NCI-H1436 (cell line): ENCODE measurements at places on chromosomes 7 and 10.

DNA sequence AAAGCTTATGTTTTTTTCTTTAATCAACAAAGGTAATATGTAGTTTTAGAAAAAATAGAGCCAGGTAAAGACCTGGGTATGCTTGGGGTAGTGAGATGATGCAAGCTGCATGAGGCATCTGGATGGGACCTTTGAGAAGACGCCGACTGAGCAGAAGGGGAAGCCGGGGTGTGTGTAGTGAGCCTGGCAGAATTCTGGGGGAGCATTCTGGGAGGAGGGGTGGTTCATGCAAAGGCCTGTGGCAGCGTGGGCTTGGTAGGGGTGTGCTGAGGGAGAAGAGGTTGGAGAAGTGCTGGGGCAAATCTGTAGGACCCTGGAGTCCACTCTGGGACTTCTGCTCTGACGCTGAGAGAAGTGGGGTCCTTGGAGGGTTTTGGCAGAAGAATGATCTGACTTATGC, 33.9 kb upstream of the SHH start:
- no peak for DNase-seq

GRCh38 chr10:51129946-51130544, 55.8 kb downstream of the PRKG1 start:
- no peak for DNase-seq

GRCh38 chr10:7340179-7340874, 70.5 kb downstream of the SFMBT2 start:
- DNase-seq = no peak

- DNase-seq = no peak
Observed at GRCh38 chr10:11143242-11143641, 125.6 kb downstream of the CELF2 start.

GRCh38 chr7:74074770-74075169, 8.8 kb upstream of the LIMK1 start:
- no peak for DNase-seq

- no peak for DNase-seq
Observed at GRCh38 chr10:93085272-93085859, 11.7 kb downstream of the CYP26A1 start.
